ENCODE measurements at places on chromosomes 7 and 10.
A peak's percentile ranks its signal among the peaks of the same experiment; 100 is the strongest.

GRCh38 chr7:67619175-67619574, 622.5 kb downstream of the TYW1 start:
- DNase-seq, result no peak

GRCh38 chr7:13359656-13360055, 629.8 kb downstream of the ETV1 start:
- no peak for DNase-seq

DNA sequence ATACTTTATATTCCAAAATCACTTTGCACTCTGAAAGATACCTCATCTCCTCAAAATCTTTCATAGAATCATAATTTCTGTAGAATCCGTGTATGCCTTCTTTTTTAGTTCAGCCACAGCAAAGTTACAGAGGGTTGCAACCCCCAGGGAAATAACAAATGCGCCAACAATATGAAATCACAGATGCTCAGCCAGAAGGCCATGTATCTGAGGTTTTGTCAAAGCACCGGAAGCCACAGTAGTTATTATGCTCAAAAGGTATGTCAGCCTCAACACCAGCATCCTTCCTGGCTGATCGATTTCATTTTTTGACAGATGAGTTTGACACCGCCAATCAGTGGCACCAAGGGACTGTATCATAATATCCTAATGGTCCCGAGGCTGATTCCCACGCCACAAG, 204.1 kb downstream of the KCNMA1 start:
- DNase-seq, result no peak

GRCh38 chr7:116509982-116510579, 10.5 kb downstream of the CAV2 start:
- DNase-seq, result no peak

DNA sequence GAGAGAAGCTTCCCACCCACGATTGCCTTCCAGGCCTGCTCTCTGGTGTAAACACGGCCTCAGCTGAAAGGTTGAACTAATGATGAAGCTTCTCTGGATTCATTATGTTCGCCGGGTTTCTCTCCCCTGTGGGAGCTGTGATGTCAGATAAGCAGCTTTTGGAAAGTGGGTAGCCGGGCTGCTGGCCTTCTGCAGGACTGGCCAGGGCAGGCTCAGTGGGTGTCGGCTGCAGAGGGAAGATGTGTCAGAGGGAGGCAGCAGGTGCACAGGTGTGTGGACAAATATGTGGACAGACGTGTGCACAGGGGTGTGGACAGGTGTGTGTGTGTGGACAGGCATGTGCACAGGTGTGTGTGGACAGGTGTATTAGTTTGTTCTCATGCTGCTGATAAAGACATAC, 28.5 kb upstream of the PSMG3 start:
- DNase-seq, result no peak

- DNase-seq, result no peak
These were observed 65.1 kb downstream of the TACR2 start for GRCh38 chr10:69351589-69351988.

- no peak for DNase-seq
These were observed 50.6 kb upstream of the NPY start for GRCh38 chr7:24233386-24233785.

- DNase-seq, result no peak
These were observed 137.5 kb downstream of the ZEB1 start for GRCh38 chr10:31456468-31456867.

GRCh38 chr7:130989101-130989795, 255.2 kb upstream of the KLF14 start:
- no peak for DNase-seq

DNA sequence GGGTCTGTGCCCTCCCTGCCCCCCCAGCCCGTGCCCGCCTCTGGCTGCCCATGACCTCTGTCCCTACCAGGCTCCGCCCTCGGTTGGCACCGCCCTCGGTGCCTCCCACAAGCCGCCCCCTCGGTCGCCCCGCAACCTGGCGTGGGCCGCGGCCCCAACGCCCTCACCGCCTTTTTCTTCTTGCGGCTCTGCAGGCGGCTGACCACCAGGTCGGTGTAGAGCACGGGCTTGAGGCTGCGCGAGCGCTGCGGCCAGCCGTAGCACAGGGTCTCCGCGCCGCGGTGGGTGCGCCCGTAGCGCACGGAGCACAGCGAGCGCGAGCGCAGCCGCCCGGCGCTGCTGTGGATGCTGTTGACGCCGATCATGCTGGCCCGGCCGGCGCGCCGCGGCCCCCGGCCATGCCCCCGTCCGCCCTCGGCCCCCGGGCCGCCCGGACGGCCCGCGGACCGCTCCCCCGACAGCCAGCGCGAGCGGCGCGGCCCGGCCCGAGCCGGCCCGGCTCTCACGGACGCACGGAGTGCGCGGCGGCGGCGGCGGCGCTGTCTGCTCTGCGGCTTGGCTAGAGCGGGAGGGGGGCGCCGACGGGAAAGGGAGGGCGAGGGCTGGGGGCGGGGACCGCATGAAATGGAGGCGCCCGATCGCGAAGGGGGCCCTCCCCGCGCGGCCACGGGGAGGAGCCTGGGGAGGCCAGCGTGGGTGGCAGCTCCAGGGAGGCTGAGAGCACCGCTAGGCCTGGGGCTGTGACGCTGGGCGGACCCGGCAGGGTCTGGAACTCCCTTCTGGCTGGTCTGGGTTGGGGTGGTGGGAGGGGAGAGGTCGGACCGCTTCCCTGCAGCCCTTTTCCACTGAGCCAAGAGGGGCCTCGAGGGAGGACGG, 9.6 kb downstream of the PSD start:
- peak; percentile 72 for DNase-seq

- DNase-seq, result no peak
These were observed 115.4 kb downstream of the TEX36 start for GRCh38 chr10:125567529-125567928.

- DNase-seq, result no peak
These were observed 87.8 kb upstream of the DKK1 start for GRCh38 chr10:52226197-52226847.

- DNase-seq, result no peak
These were observed 110.2 kb upstream of the DPP6 start for GRCh38 chr7:153942036-153942435.

- no peak for DNase-seq
These were observed 53.4 kb downstream of the NRCAM start for GRCh38 chr7:108402865-108403264.

- no peak for DNase-seq
These were observed 1.1 kb downstream of the MRPS24 start for GRCh38 chr7:43868181-43868580.

DNA sequence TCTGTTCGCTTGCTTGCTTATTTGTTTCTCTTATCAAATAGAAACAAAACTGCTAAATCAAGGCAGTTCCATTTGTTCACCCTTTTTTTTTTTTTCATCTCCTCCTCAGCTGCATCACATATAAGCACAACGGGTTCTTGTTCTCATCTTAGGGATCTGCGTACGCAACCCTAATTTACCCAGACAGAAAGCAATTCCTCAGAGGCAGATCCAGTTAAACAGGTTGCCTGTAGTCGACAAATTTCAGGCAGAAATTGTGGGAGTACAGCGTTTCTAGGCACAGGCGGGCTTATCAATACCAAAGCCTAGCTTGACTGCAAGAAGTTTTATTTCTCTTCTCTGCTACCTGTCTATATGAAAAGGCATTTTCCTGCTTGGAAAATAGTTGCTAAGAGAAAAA, 565.4 kb downstream of the NXPH1 start:
- DNase-seq, result no peak

DNA sequence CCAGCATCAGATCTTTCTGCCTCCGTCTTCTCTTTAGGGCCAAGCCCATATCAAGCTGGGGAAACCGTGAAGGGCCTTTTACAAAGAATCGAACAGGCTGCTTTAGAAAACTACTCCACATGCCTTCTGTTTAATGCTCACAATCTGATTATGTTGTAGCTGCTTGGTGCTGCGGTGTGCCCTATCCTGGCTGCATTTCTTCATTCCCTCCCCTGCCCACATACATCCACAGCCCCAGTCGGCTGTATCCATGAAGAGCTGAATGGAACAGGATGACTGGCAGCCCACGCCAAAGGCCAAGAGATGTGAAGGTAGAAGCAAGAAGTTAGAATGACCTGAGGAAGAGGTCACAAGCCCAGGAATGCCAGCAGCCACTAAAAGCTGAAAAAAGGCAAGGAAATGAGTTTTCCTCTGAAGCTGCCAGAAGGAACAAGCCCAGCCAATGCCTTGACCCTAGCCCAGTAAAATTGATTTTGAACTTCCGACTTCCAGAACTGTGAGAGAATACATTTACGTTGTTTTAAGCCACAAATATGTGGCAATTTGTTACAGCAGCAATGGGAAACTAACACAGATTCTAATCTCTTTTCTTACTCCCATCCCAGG, 22.2 kb downstream of the TAS2R41 start:
- DNase-seq, result no peak

DNA sequence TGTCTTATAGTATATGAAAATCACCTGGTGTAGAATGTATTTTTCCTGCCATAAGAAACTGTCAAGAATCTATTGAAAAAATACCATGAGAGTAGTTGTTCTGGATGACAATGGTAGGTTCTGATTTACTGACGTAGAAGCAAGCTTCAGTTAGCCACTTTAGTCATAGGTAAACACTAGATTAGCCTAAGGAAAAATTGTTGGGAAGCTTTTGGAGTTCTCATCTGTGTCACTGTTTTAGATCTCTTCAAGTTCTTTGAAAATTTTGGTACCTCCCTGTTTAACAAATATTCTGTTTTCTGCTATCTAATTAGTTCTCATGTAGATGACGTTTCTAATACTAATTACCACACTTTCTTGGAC, 131.8 kb downstream of the ADK start:
- no peak for DNase-seq

GRCh38 chr10:13816195-13816925, 229.6 kb downstream of the PRPF18 start:
- DNase-seq, result no peak

GRCh38 chr10:30553626-30554439, 75.7 kb downstream of the LYZL2 start:
- no peak for DNase-seq

- DNase-seq, result no peak
These were observed 14.5 kb downstream of the CARD11 start for GRCh38 chr7:3029138-3029537.

DNA sequence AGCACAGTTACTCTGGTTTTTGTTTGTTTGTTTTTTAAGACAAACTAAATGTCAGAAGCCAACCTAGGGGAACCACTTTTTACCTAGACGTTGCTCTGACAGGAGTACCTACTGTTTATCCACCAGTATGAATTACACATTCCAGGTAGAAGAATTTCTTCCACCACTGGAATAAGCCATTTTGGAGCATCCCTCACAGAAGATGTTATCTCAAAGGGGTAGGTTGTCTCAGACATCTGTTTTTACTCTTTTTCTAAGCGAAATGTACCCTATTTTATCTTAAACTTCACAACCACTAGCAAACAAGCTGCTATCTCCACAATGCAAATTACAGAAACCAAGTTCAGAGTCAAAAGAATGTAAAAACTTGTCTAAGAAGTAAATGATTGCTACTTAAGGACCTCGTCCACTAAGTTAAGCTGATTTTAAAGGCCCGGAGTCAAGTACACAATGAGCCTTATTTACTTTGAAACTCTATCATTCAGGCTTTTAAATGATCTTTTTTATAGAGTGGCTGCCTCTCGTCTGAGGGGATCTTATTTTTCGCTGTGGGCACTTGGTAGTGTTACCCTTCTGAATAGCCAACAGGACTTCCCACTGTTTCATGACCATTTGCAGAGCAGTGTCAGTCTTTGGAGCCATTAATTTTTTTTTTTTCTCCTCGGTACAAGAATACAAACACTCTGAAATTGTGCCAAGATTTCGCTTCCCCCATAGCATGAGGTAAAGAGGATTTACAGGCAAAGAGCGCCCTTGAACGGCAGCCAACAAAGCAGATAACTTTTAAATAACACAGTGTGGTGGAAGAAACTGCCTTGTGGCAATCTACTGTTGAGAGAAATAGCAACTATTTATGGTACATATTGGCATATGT, 15.7 kb upstream of the ARMC3 start:
- no peak for DNase-seq

DNA sequence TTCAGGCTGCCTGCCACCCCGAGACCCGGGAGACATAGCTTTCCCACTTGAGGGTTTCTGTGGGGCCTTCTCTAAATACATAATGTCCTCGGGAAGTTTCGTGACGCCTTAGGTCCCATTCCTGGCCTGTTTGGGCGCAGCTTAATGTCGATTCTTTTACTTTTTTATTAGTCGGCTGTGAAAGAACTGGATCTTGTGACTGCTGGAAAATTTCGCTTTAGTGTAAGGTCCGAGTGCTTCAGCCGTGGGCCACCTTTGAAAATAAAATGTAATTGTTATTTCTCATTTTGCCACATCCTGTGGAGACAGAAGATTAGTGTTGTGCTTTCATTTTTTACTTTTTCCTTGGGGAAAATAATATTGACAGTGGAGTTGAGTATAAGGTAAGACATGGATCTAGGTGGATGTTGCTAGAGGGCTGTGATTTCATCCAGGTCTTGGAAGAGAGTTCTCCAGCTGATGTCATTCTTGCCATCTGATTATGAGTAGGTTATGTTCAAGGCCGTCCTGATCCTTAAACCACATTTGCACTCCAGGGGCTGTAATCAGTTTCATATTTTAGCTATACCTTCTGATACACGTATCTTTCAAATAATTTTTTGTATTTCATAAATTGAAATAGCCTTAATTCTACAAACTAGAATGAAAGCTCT, 830 bp downstream of the RAB18 start:
- DNase-seq, result no peak

GRCh38 chr10:78462176-78462575, 428.5 kb downstream of the RPS24 start:
- DNase-seq, result no peak

DNA sequence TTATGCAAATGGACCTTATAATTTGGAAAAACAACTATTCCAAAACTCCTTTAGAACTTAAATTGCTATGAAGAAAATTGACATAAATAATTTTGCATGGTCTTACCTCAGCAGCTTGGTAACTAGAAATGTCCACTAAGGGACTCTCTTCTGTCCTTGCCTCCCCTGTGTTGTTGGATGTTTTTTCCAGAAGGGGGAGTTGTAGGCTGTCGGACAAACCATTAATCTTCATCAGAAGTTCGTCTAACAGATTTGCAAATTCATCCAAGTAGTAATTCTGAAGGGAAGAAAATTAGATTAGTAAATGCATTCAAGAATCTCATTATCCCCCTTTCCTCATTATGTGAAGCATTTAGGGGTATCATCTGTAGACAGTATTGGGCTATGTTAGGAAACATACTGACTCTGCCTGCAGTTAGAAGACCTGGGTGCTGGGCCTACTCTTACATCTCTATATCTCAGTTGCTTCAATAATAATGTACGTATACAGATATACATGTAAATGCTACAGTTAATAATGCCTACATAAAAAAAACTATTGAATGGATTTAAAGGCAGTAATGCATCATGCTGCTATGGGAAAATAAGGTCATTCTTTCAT, 155.6 kb downstream of the PKD1L1 start:
- no peak for DNase-seq

DNA sequence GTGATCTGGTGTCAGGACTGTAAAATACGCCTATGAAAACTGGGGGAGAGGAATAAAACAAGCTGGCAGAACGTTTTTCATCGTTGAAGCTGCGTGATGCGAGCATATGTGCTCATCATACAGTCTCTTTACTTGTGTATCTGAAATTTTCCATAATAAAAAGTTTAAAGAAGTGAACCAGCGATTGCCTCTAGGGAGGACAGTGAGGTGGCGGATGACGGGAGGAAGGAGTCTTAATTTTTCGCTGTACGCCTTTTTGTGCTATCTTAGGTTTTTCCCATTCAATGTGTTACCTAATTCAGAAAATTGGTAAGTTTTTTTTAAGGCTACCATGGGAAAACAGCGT, 891 bp upstream of the WAPL start:
- no peak for DNase-seq

- no peak for DNase-seq
These were observed 382.7 kb upstream of the RNF32 start for GRCh38 chr7:156257904-156258303.
